SK-N-MC (cell line): ENCODE measurements at places on chromosomes 5 and 9.
A peak's percentile ranks its signal among the peaks of the same experiment; 100 is the strongest.

GRCh38 chr5:97047076-97047475 lies 95.3 kb downstream of the LIX1 start:
- DNase-seq = no peak

- DNase-seq = no peak
These were observed 76.2 kb upstream of the NTRK2 start for GRCh38 chr9:84593352-84593751.

GRCh38 chr5:80240368-80240986 lies 15.4 kb downstream of the SERINC5 start:
- DNase-seq = no peak

- DNase-seq = peak; percentile 73
These were observed 4.5 kb downstream of the PRRX2 start for GRCh38 chr9:129669946-129670345.

GRCh38 chr5:119411361-119412278 lies 40.7 kb upstream of the HSD17B4 start:
- DNase-seq = peak; percentile 71

DNA sequence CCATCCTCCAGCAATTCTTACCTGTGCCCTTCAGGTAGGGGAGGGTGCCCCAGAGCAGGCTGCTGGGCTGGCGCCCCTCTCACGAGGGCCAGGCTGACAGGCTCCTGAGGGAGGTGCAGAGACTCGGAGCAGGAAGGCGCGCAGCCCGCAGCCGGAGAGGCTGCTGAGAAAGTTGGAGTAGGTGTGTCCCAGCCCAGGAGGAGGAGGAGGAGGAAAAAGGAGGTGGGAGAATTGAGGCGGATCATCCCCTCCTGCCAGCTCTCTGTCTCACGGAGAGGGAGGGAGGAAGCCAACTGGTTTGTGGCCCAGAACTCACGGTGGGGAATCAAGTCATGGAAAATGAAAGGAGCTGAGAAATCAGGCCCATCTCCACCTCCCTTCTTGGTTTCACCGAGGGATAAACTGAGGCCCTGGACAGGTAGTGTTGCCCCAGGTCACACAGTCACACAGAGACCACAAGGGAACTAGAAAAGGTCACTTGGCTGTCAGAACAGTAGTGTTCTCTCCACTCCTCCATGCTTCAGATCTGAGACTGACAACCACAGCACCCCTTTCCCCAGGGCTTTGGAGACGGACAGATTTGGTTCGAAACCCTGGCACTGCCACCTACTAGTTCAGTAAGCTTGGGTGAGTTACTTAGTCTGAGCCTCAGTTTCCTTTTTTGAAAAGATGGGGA lies at the start of gene FAT2:
Gene FAT2 (minus strand): TSS at position 188 of the 676 bp plus-strand sequence. CDS start 22,400 bp downstream, outside the sequence.
- DNase-seq = no peak

GRCh38 chr5:32707418-32707997 lies 3.6 kb upstream of the NPR3 start:
- DNase-seq = no peak

GRCh38 chr5:76339919-76340318 lies 63.2 kb upstream of the IQGAP2 start:
- no peak for DNase-seq

DNA sequence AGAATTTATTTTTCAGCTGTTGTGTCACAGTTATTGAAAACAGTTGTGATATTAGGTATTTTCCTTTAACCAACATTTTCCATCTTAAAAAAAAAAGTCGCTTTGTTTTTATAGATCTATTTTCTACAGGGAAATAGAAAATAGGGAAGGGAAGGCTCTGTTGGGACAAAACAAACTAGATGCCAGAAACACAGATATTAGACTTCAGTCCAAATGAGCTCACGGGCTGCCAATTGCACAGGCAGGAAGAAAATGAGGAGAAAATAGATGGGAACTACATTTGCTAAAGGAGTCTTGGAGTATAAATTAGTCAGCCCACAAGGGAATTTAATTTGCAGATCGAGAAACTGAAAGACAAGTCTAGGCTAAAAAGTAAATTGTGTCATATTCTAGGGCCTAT lies 21.4 kb upstream of the ISOC1 start:
- no peak for DNase-seq

- DNase-seq = no peak
These were observed 243.3 kb upstream of the ACTBL2 start for GRCh38 chr5:57725658-57726504.

DNA sequence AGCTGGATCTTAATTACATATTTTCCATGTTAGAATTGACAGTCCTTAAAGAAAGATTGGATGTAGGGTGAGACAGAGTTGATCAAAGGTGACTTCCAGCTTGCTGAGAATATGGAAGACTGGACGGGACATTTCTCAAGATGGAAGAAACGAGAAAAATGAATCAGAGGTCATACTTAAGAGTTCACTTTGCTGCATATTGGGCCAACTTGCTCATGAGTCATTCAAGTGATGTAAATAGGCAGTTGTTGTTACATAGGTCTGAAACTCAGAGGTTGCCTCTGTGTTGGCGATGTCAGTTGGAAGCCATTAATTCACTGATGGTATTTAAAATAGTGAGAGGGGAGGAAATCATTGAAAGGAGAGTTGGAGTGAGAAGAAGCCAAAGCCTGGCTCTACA lies 132.8 kb downstream of the CD180 start:
- DNase-seq = no peak
